COLO829 (cell line): ENCODE measurements at places on chromosomes 7 and 10.
A peak's percentile ranks its signal among the peaks of the same experiment; 100 is the strongest.

GRCh38 chr7:92737706-92738105 lies 98.7 kb downstream of the CDK6 start:
- no peak for DNase-seq

GRCh38 chr7:137848095-137848494 lies 1.3 kb upstream of the DGKI start:
- DNase-seq = no peak

DNA sequence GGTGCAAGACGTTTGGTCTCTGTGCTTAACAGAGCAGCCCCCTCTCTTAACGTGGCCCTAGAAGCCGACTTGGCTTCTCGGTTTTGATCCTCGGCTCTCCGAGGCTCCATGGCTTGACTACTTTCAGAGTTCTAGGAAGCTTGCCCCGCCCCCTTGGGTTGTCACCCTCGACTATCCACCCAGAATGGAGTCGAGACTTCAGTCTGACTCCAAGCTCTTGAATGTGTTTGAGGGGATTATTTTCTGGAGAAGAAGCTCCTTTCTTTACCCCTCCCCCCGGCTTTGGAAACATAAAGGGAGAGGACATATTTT lies 448 bp downstream of the SEC24C start:
- peak; percentile 42 for DNase-seq

DNA sequence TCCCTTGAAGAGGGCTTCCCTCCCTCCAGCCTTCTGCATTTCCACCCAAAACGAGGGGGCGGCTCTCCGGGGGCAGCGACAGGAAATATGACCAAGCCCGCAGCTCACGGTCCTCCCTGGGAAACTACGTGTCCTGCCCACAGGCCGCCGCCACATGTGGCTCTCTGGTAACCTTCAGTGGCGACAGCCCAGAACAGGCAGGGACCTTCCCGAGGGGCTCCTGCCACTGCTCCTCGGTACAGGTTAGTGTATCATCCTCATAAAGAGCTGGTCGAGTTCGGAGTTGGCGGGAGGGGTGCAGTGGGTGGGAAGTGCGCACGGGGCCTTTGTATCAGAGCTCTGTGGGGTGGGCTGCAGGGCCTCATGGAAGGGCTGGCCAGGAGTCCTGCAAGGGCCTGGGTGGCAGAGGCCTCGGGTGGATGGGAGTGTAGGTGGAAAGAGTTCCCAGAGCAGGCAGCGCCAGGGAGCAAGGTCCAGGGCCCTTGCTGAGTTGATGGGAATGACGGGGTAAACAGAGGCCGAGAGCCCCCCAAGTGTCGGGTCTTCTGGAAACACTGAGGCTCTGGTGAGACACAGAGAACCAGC lies 66.0 kb downstream of the TCERG1L start:
- DNase-seq = no peak

GRCh38 chr7:20350518-20350951 lies 19.8 kb downstream of the ITGB8 start:
- DNase-seq = no peak

DNA sequence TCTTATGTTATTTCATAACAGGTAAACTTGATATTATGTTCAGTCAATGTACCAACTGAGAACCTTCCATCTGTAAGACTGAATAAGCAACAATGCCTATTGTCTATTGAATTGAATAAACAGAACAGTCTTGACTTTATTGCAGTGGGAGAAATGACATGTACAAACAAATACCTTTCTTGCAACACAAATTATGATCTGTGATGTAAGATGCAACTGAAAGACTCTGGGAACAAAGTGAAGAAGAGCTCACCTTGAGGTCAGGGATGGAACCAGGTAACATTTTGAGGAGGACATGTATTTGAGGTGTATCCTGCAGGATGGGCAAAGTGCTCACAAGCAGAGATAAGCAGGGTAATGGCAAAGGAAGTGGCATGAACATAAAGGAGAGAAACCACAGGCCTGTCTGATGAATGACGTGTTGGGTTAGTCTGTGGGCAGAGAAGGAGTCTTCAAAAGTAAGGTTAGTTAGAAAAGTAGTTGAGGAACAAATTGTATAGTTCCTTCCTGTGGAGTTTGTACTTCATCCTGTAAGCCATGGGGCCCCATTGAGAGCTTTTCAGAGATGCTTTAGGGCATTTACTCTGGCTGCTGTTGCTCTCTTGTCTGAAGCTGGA lies 9.5 kb downstream of the PNLIPRP3 start:
- DNase-seq = no peak

DNA sequence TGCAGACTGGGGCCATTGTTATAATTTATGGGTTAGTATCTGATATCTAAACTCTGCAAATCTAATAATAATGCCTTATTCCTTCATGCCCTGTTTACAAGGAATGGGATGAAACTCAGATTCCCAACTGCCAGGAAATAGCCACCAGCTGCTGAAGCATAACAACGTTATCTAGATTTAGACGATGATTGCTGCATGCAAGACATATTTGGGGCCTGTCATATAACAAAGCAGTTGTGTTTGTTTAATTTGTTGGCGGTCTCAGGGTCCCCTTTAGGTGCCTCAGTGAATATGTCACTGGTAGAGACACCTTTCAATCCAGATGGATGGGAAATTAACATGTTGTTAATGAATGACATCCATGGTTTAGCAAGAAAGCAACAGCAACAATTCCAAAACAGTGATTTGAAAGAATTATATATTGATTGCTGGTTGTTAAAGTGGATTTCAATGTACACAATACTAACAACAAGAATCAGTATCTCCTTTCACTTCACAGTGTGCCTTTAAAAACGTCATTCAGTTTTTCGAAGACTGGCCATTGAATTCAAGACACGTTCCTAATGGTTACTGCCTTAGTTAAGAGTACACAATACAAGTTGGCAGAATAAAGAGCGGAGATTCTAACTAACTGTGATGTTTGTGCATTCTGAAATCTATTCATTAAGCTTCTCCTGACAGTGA lies 860.6 kb upstream of the CELF2 start:
- no peak for DNase-seq

- DNase-seq = no peak
These were observed 71.1 kb upstream of the SDK1 start for GRCh38 chr7:3229904-3230470.

DNA sequence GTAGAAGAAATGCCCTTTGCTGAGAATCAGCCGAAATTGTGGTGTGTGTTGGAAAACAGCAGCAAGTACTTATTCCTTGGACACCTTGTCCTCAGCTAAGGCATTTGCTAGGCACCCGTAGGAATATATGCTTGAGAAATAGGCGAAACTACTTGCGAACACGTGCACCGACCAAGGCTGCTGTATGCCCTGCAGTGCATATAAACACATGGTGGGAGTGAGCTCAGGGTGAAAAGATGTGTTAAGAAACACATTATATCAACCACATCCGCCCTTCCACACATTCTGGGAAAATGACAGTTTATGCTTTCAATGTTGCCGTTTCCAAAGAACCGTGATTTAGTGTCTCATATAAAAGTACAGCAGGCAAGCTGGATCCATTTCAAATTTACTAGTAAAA lies 199.2 kb downstream of the JCAD start:
- DNase-seq = no peak

DNA sequence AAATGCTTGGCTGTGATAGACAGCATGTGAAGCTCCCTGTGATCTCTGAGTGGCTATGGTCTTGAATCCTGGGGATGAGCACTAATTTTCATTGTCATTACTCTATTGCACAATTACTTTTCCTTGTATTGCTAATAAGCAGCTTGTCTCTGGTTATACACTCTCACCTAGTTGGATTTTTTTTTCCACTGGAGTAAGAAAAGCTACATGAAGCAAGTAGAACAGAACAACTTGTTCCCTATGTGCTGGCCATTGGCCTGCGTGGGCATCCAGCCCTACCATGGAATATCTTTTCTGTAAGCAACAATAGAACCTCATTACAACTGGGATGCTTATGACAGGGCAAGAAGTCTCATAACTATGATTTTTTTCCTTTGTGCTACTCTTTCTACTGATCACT lies 807.4 kb downstream of the TNS3 start:
- DNase-seq = no peak

- DNase-seq = peak; percentile 67
These were observed 214.4 kb downstream of the CREB5 start for GRCh38 chr7:28626624-28627262.

GRCh38 chr7:86454753-86455152 lies 189.0 kb upstream of the GRM3 start:
- DNase-seq = no peak

GRCh38 chr7:37211097-37211880 lies 237.4 kb downstream of the ELMO1 start:
- DNase-seq = no peak

- no peak for DNase-seq
These were observed 90.5 kb upstream of the SVIL start for GRCh38 chr10:29725133-29725720.

DNA sequence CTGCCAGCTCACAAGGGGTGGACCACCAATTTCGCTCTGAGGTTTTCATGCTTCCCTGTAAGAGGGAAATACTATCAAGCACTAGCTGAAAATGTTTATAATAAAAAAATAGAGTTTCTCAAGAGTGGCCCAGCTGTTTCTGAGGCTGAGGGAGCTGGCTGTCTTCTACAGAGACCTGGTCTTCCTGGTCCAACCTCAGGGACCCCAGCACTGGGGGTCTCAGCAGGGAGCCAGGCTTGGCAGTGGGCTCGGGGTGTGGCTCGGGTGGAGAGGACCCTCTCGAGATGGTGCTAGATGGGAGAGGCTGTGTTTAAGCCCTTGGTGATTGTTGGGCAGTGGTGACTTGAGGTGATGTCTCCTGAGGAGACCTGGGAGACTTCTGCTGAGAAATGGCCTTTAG lies 87.3 kb upstream of the SHH start:
- no peak for DNase-seq

DNA sequence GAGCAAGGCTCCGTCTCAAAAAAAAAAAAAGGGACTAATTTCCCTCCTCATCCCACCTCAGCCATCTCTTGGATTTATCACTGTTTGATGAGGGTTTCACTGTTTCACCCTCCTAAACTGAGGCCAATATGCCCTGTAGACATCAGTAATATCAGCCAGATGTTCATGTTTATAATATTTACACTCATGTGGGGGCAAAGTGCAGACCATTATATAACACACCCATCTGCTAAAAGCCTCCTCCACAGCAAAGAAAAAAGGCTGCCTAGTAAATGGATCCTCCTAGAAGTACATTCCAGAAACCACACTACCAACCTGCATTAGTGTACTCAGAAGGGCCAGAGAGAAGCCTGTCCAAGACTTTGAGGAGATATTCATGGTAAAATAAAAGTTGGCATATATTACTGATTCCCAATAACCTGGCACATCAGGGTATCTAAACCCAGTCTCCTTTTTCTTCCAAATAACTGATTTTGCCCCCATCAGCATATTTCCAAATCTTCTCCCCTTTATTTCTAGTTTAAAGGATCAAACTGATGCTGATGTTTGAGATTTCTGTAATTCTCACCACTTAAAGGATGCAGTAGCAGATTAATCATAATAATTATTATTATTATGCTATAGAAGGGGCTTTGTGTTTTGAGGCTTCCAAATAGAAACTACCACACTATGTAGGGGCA lies 55.1 kb downstream of the LGI1 start:
- no peak for DNase-seq

- DNase-seq = no peak
These were observed 32.8 kb upstream of the SLC18A3 start for GRCh38 chr10:49577182-49577925.

DNA sequence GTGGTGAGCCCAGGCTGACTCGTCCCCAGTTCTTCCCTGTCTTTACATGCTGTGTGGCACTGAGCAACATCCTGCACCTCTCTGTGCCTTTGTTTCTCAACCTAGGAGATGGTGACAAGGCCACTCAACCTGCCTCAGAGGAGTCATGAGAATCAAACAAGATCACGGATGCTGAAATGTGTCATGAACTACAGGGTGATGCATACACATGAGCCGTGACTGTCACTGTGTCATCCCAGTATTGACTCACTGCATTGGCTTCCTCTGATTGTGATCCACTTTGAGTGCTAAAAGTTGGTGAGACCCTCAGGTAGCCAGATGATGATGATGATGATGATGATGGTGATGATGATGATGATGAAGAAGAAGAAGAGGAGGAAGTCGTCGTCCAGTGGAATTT lies 11.5 kb downstream of the C10orf71 start:
- no peak for DNase-seq

DNA sequence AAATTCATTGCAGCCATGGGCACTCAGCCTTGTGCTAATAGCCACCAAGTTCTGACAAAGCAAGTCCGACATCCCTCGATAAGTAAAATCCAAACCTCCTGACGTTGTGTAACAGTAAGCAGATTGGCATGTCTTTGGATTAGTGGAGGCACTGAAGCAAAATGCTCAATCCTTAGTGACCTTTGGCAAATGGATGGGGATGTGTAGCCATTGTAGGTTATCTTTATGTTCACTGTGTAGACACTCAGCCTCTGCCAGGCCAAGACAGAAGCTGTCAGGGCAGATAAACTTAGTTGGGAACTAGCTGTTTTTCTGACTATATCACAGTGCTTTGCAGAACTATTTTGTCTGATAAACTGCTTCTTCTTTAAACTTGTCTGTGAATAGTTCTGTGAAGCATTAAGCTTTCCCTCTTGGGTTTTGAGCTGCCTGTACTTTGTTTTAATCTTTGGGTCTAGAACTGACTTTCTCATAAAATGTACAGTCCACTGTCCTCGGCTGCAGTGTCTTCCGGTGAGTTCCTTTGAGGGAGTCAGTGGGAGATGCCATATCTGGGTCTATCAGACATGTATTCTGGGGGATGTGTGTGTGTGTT lies 220.8 kb downstream of the LRMDA start:
- DNase-seq = no peak

DNA sequence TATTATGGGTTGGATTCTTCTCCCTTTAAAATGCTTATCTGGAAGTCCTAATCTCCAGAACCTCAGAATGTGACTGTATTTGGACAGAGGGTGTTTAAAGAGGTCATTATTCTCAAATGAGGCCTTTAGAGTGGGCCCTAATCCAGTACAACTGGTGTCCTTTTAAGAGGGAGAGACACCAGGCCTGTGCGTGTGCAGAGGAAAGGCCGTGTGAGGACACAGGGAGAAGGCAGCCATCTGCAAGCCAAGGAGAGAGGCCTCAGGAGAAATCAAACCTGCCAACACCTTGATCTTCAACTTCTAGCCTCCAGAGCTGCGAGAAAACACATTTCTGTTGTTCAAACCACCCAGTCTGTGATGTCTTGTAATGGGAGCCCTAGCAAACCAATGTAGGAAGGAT lies 235.4 kb upstream of the MYO3A start:
- no peak for DNase-seq

DNA sequence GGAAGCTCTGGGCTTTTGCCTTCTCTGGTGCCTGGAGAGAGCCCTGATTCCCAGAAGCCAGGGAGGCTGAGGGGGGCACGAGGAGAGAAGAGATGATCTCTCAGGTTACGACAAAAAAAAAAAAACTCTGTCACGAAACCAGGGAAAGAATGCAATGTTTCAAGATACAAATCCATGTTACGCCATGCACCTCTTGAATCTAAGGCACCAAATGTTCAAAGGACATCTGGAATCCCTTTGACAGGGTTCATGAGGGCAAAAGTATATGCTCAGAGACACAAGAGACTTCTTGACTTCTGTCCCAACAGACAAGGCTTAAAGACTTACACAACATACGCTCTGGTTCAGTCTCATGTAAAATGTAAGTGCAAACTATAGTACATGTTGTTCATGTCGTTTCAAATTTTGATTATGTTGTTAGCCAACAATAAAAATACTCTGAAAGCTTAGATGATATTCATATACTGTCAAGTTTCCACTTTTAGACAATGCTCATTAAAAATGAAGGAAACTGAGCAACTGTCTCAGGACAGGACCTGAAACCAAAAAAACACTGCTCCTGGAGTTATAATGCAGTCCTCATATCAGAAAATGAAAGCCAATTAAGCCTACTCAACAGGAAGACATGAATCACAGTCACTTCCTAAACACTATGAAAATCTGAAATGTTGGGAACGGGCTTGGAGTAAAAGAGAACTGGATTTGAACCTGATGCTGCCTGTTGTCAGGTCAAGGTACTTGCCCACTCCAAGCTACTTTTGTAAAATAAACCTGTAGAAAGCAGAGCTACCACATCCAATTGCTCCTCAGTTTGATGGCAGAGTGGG lies 72.3 kb downstream of the CHCHD3 start:
- DNase-seq = no peak
